Fibroblast of skin of right quadriceps (primary cell): ENCODE measurements at places on chromosomes 11 and 22.

- no peak for DNase-seq
Measured at GRCh38 chr11:62048100-62048499, 75.7 kb upstream of the INCENP start.

- DNase-seq: peak; percentile 19
Measured at GRCh38 chr22:40345815-40346184, 500 bp upstream of the ADSL start.

DNA sequence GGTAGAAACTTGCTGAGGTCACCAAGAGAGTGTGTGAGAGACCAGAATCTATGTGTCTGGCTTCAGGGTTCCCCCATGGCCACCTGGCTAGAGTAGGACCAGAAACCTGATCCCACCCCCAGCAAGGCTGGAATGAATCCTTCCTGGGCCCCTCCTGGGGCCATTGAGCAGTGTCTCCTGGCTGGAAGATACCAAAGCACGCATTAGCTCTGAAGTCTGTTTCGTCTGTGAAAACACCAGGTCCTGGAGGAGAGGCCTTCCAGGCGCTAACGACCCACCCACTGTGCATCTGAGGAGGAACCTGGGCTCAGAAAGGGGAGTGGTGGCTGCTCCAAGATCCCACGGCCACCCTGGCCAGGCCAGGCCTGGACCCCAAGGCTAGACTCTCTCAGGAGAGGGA is 15.5 kb upstream of the TSKU start:
- no peak for DNase-seq

GRCh38 chr11:113474362-113475159 is 637 bp downstream of the DRD2 start:
- peak; percentile 79 for DNase-seq

DNA sequence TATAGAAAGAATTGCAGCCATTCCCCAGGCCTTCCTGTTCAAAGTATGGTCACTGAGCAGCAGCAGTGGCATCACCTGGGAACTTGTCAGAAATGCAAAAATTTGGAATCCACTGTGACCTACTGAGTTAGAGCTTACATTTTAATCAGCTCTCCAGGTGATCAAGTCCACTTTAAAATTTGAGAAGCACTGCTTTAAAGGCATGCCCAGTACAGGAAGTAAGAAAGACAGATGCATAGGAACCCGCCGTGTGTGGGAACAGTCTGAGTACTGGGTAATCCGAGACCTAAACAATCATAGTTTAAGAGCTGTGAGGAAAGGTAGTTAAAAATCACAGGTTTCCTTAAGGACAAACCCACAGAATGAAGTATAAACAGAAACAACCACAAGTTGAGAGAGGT is 462.4 kb downstream of the RAB38 start:
- DNase-seq: no peak

DNA sequence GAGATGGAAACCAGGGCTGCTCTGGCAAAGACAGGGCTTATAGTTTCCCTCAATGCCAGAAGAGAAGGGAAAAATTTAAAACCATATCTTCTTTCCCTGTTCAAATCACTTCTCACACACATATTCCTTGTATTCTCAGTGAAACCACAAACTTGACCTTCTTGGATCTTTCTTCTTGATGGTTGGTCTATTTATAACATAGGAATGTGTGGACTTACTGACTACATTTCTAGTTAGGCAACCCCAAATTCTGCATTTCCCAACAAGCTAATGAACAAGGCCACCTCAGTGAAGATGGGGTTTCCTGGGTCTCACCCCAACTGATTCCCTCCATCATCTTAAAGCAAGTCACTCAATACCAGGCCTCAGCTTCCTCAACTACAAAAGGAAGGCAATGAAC is 3.8 kb upstream of the QSER1 start:
- peak; percentile 55 for DNase-seq

- peak; percentile 53 for DNase-seq
Measured at GRCh38 chr11:94781837-94782236, 13.7 kb downstream of the AMOTL1 start.

GRCh38 chr11:4059424-4059823 is 35.2 kb upstream of the RRM1 start:
- no peak for DNase-seq

- DNase-seq: no peak
Measured at GRCh38 chr22:42708417-42708816, 12.3 kb downstream of the A4GALT start.

- no peak for DNase-seq
Measured at GRCh38 chr22:20779818-20780158, 5.9 kb downstream of the SERPIND1 start.

- no peak for DNase-seq
Measured at GRCh38 chr11:65849366-65849765, 8.6 kb downstream of the CFL1 start.

DNA sequence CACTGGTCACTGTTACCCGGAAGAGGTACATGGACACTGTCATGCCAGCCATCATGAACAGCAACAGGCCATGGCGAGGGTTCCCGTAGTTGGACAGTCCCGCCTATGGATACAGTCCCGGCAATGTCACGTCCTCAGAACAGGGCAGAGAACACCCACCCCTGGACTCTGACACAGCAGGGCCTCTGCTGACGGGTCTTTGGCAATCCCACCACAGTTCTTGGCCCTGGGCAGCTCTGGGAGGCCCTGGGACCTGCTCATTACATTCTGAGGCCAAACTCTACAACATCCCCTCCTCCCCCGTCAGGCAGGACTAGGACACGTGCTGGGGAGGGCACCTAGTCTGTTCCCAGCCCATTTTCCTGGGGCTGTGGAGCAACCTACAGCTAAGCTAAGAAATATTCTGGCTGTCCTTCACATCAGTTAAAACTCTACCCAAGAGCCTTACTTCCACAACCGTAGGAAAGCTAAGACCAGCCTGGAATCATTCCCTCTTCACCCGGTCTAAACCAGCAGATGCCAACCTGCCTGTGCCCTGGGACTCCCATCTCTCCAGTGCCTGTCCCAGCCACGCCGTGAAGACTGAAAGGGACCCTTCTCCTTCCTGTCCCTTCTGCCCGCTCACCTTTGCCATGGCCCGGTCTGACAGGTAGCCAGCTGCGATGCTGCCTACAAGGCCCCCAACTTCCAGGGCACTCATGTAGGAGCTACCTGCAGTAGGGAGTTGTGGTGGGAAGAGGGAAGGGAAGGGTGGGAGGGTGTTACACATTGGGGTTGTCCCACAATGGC is 4.5 kb downstream of the SLC37A4 start:
- no peak for DNase-seq

GRCh38 chr22:39176714-39177455 is 24.4 kb upstream of the CBX7 start:
- DNase-seq: no peak

GRCh38 chr11:43542750-43543712 is 137.5 kb upstream of the HSD17B12 start:
- no peak for DNase-seq

DNA sequence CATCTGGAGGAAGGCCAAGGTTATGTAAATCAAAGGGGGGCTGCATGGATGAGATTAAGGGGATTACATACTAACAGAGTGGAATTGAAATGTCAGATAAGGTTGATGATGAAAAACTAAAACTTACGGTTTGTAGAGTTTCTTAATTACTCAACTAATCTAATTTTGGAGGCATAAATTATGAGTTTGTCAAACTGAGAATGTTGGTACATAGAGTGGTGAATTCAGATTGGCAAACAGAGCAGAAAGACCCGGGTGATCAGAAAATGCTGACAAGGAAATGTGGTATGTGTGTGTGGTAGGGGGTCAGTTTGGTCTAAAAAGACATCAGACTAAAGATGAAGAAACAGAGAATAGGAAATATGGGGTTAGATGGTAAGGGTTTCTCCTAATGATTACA is 11.0 kb downstream of the MS4A6E start:
- no peak for DNase-seq

DNA sequence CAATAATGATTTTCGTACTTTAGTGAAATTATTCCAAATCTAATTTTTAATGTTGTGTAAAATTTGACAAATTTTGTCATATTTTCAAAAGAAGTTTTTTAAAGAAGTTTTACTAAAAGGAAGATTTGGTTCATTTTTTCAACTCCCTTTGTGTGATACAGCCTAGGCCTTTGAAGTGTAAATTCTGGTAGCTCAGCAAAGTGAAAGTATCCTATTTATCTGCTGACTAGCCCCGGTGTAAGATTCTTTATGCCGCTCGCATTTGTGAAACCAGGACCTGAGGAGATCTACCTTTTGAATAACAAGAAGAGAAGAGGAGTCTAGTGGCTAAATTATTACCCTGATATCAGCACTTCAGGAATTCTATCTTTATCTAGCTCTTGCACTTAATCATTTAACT is 177.4 kb downstream of the JRKL start:
- DNase-seq: no peak

- DNase-seq: peak; percentile 83
Measured at GRCh38 chr11:43738600-43739409, 58.3 kb downstream of the HSD17B12 start.

DNA sequence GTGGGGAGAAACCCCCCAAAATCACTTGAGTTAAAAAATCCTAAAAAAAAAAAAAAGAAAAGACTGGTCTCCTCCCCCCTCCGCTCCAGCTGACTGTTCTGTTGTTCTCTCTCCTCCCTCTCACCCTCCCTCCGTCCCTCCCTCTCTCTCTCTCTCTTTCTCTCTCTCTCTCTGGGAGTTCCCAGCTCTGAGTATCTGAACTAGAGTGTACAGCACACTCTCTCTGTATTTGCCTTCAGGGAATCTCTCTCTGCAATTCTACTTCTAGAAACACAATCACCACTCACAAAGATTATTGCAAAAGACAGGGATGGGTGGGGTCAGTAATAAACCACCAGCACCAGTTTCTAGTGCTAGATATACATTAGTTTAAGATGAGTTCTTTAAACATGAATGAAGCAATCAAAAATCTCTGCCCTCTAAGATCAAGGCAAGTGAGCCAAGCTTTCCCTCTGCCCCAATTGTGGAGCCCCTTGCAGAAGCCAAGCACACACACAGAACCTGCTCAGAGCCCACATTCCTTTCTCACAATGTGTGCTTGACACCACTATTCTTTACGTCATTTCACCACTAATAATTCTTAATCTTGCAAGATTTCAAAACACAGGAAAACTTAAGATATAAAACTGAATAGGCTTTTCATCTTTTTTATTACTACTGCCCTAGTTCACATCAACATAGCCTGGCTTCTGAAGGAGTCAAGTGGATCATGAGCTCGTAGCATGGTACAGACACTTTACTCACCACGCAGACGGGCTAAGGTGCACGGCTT is 133.5 kb downstream of the RBFOX2 start:
- DNase-seq: peak; percentile 73

DNA sequence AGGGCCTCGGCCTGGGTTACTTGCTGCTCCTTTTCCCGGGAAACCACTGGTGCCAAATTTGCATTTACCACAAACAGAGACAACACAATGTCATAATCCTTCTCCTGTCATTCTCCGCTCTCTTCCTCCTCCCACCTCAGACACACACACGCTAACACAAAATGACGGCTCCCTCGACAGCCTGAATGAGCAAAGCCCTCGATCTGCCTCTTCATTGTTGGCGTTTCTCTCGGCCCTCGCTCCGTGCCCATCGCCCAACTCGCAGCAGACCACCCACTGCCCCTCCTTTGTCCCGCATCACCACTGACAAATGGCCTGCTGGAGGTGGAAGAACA is 12.5 kb upstream of the TCF20 start:
- no peak for DNase-seq

GRCh38 chr11:3225826-3226750 is 6.1 kb downstream of the MRGPRE start:
- no peak for DNase-seq

- no peak for DNase-seq
Measured at GRCh38 chr11:9651481-9651880, 12.4 kb upstream of the SWAP70 start.

DNA sequence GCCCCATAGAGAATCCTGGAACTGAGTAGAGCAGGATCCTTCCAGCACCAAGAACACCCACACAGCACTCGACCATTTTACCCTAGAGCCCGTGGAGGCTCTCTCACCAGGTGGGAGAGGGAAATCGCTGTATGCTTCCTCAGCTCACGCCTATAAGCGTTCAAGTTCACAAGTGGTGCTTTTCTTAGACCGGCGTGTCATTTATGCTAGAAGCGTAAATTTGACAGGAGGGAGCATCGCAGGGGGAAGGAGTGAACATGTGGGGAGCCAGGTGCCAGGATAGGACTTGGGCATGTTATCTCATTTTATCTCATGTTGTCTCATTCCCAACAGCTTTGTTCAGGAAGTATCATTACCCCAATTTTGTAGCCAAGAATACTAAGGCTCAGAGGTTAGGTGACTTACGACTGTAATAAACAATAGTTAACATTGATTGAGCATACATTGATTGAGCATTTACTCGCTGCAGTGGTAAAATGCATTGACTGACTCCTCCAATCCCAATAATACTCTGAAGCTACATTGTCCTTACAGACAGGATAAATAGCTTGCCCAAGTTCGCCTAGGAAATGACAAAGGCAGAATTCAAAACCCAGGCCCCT is 19.1 kb upstream of the TP53I11 start:
- DNase-seq: no peak

- DNase-seq: peak; percentile 63
Measured at GRCh38 chr11:76510060-76511047, 65.5 kb downstream of the EMSY start.
